Uterine smooth muscle cell (primary cell): ENCODE measurements at places on chromosomes 6 and 20. TPM values are rescaled to one million over a fixed set of nuclear protein-coding genes. Genes with fewer than 3 reads are reported as not detected.

Gene CCM2L
- total RNA-seq = under 0.01 TPM in 1 of 2 replicates, not detected in the other

Gene SIRPB1
- 0.25 and 0.55 TPM in 2 replicates for total RNA-seq

Gene SNAP25
- 0.25 and 0.44 TPM in 2 replicates for total RNA-seq

Gene PANK2
- 59.2 and 68.6 TPM in 2 replicates for total RNA-seq

Gene ULBP3
- 9.9 and 10.0 TPM in 2 replicates for total RNA-seq

Gene ZFP57
- 0.11 TPM in 1 of 2 replicates, not detected in the other for total RNA-seq

Gene BMP5
- not detected in 2 replicates for total RNA-seq
